ENCODE measurements at places on chromosomes 13 and 19.
A peak's percentile ranks its signal among the peaks of the same experiment; 100 is the strongest.

DNA sequence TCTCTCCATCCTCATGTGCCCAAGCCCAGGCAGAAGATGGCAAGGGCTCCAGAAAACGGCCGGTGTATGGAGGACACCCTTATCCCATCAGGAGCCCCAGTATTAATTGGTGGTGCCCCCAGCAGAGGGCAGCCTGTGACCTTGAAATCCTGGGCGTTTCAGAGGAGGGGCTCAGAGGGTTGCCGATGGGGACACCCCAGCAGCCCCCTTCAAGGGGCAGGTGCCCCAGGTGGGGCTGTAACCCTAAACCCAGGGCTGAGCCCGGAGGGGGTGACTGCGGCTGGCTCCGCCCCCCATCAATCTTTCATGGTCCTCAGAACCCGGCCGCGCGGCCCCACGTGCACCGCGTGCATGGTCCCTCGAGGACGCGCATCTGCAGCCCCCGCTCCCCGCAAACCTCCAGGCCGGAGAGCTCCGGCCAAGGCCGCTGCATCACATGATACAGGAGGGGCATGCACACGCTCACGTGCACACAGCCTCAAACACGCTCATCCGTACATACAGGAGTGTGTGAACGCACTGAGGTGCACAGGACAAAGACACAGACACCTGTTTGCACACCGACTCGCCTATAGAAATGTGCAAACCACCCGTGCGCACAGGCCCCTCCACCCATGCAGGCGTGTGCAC is 949 bp downstream of the RAB3A start:
- DNase-seq: no peak

- DNase-seq: peak; percentile 80
These were observed 4.4 kb downstream of the FUZ start for GRCh38 chr19:49808711-49809159.

- DNase-seq: no peak
These were observed 141.9 kb downstream of the PCCA start for GRCh38 chr13:100230769-100231149.

- DNase-seq: no peak
These were observed 32.7 kb upstream of the ZNF254 start for GRCh38 chr19:24054044-24054935.

DNA sequence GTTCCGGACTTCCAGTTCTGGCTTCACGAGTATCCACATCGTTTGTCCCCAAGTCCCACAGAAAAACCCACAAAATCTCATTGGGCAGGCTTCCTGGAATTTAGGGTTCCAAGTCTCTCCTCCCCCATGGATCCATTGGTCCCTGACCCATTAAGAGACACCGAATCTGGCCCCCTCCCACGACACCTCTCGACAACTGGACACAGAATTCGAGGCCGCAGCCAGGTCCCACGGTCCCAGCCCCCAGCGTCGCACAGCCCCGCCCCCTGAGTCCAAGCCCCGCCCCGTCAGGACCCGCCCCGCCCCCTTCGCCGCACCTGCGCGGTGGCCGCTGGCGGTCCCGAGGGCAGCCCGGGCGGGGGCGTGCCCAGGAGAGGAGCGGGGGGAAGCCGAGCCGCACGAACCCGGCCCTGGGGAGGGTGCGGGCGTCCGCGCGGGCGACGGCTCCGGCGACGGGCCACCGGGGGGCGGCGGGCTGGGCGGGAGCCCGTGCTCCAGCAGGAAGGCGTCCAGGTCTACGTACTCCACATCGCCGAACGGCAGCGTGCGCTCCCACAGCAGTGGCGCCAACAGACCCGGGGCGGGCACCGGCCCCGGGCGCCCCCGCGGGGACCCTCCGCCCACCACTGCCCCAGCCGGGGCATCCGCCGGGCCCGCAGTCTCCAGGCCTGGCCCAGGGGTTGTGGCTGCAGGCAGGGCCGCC is 1.8 kb downstream of the DBP start:
- DNase-seq: peak; percentile 73

DNA sequence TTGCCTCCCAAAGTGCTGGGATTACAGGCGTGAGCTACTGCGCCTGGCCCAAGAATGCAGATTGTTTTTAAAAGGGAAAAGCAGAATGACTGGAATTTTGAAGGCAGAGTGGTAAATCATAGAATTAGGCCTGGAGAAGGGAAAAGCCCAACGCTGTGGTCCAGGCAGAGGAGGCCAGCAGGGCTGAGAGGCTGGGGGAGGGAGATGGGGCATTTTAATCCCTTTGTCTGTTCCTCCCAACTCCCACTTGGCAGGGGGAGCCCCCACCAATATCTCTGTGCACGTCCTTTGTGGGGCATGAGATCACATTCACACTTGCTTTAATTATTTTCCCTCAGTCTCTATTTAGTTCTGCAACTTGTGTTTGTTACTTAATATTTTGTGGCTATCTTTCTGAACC is 54.4 kb upstream of the RANBP3 start:
- DNase-seq: no peak

DNA sequence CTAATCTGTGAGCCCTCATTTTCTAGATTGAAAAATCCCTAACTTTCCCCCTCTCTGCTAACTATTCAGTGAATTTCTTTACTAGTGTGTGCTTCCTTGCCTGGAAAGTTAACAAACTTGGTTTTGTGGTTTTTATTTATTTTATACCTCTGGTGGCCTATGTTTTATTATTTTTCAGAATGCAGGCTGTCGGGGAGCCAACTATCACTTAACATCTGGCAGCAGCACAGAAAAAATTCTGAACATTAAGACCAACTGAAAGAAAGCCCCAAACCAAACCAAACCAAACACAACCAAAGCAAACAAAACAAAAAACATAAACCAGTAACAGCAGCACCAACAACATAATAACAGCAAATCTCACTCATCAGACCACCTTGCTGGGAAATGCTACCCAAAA is 109.0 kb upstream of the KL start:
- DNase-seq: no peak

- no peak for DNase-seq
These were observed 58.7 kb upstream of the KLF5 start for GRCh38 chr13:73000027-73000674.

DNA sequence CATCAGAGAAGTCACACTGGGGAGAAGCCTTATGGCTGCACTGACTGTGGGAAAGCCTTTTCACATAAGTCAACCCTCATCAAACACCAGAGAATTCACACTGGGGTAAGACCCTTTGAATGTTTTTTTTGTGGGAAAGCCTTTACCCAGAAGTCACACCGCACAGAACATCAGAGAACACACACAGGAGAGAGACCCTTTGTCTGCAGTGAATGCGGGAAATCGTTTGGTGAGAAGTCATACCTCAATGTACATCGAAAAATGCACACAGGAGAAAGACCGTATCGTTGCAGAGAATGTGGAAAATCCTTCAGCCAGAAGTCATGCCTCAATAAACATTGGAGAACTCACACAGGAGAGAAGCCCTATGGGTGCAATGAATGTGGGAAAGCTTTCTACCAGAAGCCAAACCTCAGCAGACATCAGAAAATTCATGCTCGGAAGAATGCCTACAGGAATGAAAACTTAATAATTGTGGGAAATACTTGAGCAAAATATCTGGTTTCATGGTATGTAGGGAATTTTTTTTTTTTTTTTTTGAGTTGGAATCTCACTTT is 30.7 kb downstream of the ZNF793 start:
- no peak for DNase-seq

GRCh38 chr19:17415121-17415520 is 4.7 kb upstream of the MVB12A start:
- no peak for DNase-seq

DNA sequence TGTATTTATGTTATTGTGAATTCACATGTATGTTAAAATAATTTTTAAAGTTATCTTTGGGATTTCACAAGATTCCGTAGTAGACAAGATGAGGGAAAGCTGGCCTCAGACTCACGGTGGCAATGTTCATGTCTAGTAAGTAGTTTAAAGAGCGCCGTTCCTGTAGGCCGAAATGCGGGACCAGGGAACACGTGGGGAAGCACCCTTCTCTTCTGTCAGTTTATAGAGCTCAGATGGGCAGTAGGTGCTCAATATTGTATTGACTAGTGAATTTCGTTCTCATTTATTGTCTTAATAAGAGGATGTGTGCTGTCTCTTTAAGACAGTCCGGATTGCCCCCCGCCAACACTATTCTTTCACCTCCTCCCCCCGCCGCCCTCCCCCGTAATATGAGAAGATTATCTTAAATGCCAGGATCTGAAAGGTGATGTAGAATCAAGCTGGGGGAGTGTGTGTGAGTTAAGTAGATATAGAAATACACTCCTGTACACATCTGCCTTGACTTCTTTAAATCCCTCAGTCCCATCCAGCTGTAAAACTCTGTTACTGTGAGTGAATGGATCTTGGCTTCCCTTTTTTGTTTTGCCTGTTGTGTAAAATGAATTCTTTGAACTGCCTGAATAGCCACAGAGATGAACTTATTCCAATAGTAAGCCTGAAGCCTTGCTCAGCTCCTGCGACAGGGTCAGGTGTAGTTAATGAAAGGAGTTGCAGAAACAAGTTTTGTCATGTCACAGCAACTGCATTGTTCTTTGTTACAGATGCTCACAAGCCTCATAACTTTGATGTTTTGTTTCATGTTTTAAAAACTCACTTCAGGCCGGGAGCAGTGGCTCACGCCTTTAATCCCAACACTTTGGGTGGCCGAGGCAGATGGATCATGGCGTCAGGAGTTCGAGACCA is 1.3 kb downstream of the LAMP1 start:
- no peak for DNase-seq

GRCh38 chr19:51695088-51695487 is 2.0 kb downstream of the SPACA6 start:
- DNase-seq: no peak

- no peak for DNase-seq
These were observed 57.3 kb downstream of the KLF2 start for GRCh38 chr19:16381756-16382401.

DNA sequence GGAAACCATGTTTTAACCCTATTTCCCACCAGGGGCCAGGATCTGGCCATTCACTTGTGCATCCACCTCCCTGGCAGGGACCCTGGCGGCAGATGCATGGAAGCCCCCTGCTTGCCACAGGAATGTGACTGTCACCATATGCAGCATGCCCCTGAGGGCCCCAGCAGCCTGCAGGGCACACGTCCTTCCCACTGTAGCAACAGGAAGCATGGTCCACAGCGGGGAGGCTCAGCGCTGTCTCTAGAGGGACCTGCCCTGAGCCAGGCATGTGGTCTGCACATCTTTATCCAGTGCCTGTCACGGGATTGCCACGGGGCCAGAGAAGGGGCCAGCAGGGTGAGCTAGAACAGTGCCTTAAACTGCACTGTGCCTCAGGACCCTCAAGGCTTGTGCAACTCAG is 34.9 kb upstream of the MCF2L start:
- DNase-seq: no peak

DNA sequence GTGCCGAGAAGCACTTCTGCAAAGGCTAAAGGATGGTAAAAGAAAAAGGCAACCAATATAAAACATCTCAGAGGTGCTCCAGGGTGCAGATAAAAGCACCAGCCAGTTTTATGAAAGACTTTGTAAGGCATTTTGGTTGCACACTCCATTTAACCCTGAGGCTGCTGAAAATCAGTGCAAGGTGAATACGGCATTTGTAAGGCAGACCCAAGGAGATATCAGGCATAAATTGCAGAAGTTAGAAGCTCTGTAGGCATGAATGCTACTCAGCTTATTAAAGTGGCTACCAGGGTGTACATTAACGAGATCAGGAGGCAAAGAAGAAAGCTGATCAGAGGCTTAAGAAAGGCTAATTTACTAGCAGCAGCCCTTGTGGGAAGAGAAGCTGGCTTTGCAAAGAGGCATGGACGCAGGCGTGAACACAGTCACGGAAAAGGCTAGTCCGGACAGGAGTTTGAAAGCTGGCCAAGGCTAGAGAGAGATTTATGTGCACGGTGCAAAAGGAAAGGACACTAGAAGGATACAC is 99.6 kb downstream of the ZNF429 start:
- DNase-seq: no peak

DNA sequence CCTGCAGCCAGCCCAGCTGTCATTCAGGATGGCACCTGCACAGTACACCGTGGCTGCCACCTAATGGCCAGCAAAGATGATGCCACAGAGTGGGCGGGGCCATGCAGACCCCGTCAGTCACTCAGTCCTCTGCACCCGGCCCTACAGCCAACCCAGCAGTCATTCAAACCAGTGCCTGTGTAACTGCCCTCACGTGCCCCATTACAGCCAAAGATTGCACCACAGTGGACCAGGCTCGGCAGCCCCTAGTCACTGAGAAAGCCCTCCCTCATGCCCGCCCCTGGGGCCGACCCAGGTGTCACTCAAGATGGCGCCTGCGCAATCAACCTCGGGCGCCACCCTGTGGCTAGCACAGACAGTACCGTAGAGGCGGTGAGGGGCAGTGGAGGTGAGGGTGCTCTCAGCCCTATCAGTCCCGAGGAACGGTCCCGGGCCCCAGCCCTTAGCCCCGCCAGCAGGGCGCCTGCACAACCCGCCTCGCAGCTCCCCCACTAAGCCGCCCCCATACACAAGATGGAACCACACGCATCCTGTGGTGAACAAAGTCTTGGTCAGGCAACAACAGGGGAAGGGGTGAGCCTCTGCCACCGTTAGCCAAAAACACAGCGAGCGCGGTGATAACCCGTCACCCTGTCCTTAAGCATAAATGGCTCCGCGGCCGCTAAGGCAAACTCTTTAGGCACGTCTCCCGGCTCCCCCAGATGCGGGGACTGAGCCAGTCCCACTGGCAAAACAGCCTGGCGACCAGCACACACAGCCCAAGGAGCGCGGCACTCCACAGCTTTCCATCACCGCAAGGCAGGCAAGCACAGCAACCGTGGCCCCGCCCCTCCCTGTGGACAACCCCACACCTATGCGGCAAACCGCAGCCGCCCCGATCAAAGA is 2.3 kb downstream of the PEG3 start:
- no peak for DNase-seq

DNA sequence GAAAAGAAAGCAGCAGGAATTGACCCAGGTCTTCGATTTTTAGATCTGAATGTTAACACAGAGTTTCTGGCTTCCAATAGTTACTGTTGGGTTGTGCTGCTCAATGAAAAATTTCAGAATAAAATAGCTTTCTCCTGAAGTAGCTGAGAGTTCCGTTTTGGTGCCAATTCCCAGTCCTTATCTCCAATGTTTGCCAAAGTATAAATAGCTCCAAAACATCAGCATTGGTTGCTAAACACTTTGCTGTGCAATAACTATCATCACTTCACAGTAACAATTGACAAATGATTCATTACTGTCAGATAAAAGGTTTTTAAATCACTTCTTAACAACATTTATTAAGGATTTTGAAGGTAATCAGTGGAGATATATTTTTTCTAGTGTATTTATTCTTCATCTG is 446.0 kb downstream of the PCDH20 start:
- DNase-seq: no peak

DNA sequence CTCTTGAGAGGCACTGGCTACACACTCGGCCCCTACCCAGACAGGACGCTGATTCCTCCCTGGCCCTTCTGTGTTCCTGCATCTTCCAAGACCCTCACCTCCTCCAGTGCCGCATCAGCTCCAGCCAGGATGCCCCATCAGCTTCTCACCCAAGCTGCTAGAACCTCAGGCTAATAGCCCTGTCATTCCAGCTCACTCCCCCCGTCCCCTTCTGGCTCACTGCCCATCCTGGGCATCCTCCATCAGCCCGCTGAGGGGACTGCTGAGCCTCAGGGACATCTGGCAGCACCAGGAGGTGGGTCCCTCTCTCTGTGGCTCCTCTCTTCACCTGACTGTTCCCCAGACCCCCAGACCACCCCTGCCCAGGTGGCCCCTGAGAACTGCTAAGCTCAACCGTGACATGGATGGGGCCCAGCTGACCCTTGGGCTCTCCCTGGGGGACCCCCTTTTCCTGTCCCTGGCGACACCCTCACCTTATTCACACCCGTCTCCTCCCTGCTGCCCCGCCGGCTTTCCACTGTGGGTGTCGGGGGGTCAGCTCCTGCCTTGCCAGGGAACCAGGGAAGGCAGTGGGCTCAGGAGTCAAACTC is 4.8 kb downstream of the FFAR3 start:
- DNase-seq: no peak

All from activated gamma-delta T cell treated with Interleukin-2 at 50 U/mL for 16 hours (primary cell).